MM.1S (cell line): ENCODE measurements at places on chromosomes 1 and 21.
A peak's percentile ranks its signal among the peaks of the same experiment; 100 is the strongest.

DNA sequence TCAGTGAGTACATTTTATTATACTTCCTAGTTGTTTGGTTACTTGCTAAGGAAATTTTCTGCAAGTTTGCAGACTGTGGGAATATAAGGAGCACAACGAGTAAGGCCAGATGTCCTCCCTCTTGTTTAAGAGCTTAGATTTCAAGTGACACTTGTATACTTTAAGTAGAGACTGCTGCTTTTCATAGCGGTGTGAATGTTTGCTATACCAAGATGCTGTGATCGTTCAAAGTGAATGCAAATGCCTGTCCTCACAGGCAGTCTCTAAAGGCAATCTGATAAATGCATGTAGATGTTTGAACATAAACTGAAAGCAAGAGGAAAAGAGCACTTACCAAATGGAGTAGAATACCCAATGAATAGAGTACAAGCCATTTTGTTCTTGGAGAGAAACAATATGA, 226.4 kb downstream of the NRIP1 start:
- no peak for DNase-seq

- no peak for DNase-seq
Observed at GRCh38 chr1:6245869-6246496, 2.0 kb downstream of the HES3 start.

- DNase-seq, result no peak
Observed at GRCh38 chr1:244817415-244817894, 18.0 kb upstream of the COX20 start.

- DNase-seq, result peak; percentile 56
Observed at GRCh38 chr1:109399326-109399957, 1.7 kb upstream of the SORT1 start.

- no peak for DNase-seq
Observed at GRCh38 chr1:42081475-42081874, 71.7 kb upstream of the GUCA2B start.

- DNase-seq, result no peak
Observed at GRCh38 chr1:25648681-25649440, 32.3 kb downstream of the MAN1C1 start.

GRCh38 chr1:53280496-53280895, 42.2 kb upstream of the MAGOH start:
- DNase-seq, result no peak

- no peak for DNase-seq
Observed at GRCh38 chr1:18949686-18950400, 6.6 kb downstream of the IFFO2 start.

- DNase-seq, result no peak
Observed at GRCh38 chr1:162206749-162207635, 137.5 kb downstream of the NOS1AP start.

DNA sequence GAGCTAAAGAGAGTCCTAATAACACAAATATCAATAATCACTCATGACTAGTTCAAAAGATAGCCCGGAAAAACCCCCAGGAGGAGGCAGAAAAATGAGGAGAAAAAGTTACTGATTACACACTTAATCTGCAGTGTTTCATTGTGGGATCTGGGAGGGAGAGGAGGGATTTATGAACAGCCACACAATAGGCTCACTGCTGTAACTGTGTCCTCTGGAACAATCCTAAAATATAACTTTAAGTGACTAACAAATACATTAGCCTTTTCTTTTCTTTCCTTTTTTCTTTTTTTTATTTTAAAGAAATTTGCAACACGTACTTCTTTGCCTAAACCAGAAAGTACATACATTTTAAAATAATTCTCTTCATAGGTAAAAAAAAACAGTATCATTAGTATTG, 106.3 kb upstream of the LBR start:
- DNase-seq, result no peak

DNA sequence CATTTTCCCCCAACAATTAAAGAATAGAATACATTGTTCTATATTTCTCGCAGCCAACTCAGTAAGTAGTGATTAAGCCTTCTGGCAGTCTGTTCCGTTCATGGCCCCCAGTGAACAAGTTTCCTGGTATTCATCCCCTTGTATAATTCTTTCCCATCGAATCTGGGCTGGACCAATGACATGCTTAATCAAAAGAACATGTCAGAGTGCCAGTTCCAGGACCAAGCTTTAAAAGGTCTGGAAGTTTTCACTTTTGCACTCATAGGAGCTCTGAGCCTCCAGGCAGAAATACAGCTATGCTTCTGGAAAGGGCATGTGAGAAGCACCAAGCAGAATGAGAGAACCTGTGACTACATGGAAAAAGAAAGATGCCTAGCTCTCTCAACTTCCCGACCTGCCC, 22.5 kb upstream of the DPYD start:
- no peak for DNase-seq

- no peak for DNase-seq
Observed at GRCh38 chr1:10559386-10559785, 84.6 kb downstream of the PEX14 start.

- DNase-seq, result no peak
Observed at GRCh38 chr1:25238046-25238445, 5.7 kb upstream of the SYF2 start.

- no peak for DNase-seq
Observed at GRCh38 chr1:46058936-46059335, 73.5 kb downstream of the PIK3R3 start.

- no peak for DNase-seq
Observed at GRCh38 chr1:69288416-69288815, 279.3 kb upstream of the LRRC7 start.

- no peak for DNase-seq
Observed at GRCh38 chr1:29811247-29811646, 574.9 kb downstream of the PTPRU start.

DNA sequence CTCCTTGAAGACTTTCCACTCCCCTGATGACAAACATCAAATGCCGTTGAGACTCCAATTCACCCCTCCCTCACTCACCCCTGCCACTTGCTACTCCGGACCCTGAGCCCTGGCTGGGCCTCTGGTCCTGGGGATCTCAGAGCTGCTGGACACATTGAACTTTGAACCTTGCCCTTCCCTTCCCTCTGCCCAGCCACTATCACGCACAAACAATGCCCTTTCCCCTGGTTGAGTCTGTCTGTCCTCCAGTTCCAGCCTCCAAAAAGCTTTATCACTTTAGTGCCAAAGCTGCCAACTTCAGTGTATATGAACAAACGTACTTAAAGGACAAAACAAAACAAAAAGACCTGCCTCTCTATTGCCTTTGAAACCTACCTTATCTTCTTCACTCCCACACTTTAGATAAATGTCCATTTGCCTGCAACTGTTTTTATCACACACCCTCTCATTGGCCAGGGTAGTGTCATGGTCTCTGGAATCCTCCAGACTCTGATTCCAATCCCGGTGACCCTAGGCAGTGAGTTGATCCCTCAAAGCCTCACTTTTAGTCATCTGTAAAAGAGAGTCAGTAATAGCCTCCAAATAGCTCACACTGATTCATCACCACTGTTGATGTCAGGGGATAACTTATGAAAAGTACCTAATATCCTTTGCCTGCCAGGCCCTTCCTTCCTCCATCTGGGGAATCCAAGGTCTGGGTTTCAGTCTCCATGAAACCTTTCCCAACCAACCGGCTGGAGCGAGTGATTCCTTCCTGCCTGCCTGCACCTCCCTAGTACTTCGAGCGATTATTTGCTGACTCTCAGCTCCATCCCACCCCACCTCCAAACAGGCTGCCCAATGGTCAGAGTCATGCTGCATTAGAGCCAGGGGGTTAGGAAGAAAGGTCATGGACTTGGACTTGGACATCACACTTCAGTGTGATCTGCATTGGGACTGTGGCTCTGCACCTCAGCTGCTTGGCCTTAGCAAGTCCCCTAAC, 15.9 kb upstream of the SPOCD1 start:
- no peak for DNase-seq

DNA sequence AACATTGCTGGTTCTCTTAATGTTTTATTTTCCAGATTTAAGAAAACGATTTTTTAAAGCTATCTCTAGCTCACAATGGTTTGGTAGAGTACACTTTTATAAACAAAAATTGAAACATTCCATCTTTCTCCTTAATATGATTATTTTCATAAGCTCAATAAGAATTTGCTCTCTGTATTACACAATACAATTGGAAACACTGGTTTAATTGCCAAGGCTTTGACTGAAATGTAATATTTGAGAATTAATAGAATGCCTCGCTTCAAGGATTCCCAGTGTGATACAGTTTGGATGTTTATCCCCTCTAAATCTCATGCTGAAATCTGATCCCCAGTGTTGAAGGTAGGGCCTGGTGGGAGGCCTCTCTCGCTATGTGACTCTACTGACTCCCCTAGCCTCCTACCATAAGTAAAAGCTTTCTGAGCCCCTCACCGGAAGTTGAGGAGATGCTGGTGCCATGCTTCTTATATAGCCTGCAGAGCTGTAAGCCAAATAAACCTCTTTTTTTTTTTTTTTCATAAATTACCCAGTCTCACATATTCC, 67.4 kb downstream of the DDAH1 start:
- DNase-seq, result no peak

GRCh38 chr21:29477347-29477746, 178.6 kb downstream of the BACH1 start:
- DNase-seq, result no peak

GRCh38 chr21:46317710-46318463, 5.8 kb downstream of the C21orf58 start:
- no peak for DNase-seq

DNA sequence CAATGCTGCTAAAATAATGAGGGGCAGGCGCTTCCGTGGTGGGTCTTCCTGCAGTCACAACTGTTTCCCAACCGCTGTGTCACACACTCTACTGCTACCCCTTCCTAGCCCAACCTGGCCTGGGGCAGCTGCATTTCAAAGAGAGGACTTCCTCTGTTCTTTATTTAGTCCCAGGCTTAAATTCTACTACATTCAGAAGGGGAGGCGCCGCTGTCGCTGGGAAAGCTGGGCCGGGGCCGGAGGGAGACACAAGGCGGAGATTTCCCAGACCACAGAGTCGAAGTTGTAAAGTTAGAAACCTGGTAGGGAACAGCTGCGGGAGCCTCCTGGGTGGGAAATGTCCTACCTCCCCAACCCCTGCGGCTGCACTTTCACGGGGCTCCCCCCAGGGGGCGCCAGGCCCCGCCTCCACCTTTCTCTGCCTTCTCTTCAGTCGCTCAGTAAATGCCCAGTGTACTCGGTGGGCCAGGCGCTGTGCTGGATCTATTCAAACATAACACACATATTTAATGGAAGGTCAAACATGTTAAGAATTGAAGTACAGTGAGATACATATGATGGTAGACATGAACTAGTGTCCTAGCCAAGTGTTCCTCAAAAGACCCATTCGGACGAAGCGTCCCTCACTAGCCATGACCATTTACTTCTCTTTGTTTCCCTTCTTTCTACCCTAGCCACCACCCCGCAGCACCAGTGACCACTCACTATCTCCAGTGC, 23.1 kb downstream of the DYRK3 start:
- peak; percentile 54 for DNase-seq

DNA sequence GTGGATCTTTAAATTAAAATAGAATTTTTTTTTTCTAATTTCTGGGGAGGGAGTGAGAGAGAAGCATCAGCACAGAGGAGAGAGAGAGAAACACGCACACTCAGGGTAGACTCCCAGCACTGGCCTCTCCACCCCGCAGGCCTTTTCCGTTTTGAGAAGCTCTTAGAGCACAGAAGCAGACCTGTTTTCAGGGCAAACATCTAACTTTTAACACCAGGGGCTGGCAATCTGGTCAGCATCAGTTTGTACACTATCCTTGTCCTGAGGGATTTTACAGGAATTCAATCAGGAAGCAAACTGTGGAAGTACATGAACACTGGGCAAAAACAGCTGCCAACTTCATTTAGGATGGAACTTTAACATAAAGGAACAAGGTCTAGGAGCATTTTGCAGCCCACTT, 117.9 kb upstream of the ESRRG start:
- DNase-seq, result no peak
